Activated naive CD4-positive, alpha-beta T cell treated with anti-CD3 and anti-CD28 coated beads, Interleukin-2, amount 50 U/mL, for 72 hours (primary cell): ENCODE measurements at places on chromosomes 5 and 9. TPM values are rescaled to one million over a fixed set of nuclear protein-coding genes. Genes with fewer than 3 reads are reported as not detected.

The ACTBL2 gene
- not detected for total RNA-seq

The CER1 gene
- not detected for total RNA-seq

The PHF24 gene
- 0.09 TPM for total RNA-seq

The NUTM2F gene
- total RNA-seq: not detected

The NPR3 gene
- not detected for total RNA-seq

The SLC1A1 gene
- total RNA-seq: not detected

The PTGS1 gene
- total RNA-seq: 0.25 TPM

The TMEM252 gene
- total RNA-seq: not detected

The GLRA1 gene
- not detected for total RNA-seq

The OTULINL gene
- 16.5 TPM for total RNA-seq

The HAPLN1 gene
- not detected for total RNA-seq

GRCh38 chr5:172336676-172337285, 53.2 kb upstream of the UBTD2 start:
- DNase-seq: no peak

DNA sequence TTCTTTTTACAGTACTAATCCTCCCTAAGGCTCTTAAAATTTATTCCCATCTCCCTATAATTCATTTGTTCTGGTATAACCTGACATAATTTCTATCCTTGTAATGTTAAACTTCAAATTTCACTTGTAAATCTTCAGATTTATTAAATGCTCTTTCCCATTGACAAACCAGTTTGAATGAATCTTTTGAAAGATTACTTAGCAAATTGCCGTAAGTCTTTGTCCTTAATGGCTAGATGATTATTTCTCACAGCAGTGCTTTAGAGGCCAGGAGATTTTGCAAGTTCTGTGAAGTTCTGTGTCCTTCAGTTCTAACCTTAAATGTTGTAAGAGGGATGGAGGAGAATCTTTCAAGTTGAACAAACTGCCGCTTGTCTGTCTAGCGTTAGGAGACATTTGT, 4.2 kb downstream of the SLC44A1 start:
- DNase-seq: no peak

GRCh38 chr5:144422018-144422727, 251.5 kb downstream of the KCTD16 start:
- DNase-seq: no peak

DNA sequence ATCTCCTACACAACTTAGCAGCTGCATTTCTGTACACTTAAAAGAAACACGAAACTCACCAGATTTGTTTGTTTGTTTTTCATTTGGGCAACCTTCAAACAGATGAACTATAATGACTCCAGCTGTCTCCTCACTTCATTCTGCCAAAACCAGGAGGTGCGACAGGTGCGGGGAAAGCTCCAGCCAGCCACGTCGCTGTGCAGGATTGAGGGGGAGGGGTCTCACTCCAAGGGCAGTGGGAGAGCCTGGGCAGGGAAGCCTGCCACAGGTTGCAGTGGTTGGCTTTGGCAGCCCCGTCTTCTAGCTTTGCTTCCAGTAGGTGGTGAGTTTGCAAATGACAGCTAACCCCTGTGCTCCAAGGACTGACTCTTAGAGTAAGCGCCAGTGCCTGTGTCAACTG, 215.8 kb downstream of the CEMIP2 start:
- no peak for DNase-seq

DNA sequence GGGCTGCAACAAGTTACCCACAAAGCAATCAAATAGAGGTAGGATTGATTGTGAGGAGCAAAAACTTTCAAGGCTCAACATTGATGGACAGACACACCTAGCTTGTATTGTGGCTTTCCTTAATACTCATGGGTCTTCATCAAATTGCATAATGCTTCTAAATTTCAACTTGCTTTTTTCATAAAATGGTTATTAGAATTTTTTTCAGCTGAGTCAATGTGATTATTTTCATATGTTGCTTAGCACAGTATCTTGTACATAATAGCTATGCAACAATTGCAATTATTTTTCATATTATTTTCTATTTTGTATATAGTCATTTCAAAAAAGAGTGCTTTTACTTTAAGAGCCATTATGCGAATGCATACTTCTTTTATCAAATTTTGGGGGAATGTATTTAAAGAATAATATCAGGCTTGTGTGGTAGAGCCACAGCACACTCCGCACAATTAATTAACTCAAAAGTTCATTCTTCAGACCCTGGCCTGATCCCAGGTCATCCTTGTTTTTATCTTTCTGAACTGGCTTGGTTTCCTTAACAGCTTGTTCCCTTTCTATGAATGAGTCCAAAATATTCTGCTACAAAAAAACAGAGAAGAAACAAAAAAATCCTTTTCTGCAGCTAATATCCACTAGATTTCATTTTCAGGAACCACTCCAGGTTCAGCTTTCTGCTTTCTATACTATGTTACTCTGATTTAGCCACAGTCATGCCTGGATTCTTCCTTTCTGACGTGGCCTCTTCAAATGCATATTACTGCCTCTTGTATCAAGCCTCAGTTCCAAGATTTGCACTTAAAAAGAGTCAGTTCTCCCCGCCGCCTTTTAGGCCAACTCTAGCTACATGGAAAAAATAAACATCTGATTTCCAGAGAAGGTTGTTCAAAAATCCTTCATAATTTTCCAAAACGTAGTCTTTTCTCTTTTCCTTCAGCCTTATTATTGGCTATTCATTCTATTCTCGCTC, 45.3 kb upstream of the CDH9 start:
- DNase-seq: no peak

DNA sequence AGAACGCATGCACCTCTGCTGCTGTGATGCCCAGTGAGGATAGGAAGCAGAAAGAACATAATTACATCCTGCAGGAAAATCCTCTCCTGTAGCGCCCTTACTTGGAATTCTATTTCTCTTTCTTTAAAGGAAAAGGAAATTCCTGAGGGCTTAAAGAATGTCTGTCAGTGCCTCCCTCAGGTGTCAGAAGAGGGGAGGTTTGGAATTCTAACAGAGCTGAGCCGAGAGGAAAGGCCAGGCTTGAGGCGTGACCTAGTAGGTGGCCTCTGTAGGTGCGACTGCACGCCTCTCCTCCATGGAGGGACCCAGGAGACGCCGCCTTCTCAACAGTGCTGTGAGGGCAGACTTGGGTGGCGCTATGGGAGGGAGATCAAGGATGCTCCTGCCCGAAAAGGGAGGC, 55.9 kb upstream of the ERCC6L2 start:
- DNase-seq: no peak

- DNase-seq: no peak
These were observed 679 bp downstream of the B4GALT1 start for GRCh38 chr9:33166231-33167083.

- no peak for DNase-seq
These were observed 167.5 kb downstream of the PRR16 start for GRCh38 chr5:120631611-120632010.

DNA sequence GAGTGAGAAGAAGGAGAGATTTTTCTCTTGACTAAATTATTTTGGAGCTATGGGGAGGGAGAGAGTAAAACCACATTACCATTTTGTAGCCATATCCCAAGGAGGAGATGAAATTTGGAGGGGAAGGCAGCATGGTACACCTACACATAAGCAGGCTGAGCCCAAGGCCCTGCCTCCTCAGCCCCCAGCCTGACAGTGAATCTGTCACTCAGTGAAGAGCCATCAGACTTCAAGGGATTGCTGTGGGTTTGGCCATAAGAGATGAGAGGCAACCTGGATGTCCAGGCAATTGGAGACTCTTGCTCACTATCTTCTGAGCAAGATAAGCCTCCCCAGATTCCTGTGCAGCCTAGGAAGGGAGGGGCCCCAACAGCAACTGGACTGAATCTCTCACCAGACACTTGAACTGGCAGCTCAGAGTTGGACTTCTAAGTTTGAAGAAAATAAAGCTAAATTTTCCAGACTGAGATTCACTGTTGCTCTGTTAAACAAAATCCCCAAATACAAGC, 216.6 kb downstream of the SEMA6A start:
- no peak for DNase-seq

DNA sequence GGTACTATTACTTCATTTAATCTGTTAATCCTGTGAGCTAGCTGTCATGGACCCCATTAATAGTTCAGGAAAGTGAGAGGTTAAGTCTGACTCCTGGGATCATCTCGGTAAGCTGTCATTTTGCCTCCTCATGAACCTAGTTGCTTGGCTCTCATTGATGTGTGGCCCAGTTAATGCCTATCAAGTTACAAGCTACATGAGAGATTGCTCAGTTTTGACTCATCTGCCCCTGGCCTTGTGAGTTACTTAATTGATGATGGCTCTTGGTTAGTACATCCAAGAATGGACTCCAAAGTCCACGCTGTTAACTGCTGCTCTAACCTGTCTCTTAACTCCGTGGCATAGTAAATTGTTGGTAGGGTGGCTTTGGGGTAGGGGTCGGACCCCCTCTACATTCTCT, 23.9 kb downstream of the LARP1 start:
- DNase-seq: no peak

DNA sequence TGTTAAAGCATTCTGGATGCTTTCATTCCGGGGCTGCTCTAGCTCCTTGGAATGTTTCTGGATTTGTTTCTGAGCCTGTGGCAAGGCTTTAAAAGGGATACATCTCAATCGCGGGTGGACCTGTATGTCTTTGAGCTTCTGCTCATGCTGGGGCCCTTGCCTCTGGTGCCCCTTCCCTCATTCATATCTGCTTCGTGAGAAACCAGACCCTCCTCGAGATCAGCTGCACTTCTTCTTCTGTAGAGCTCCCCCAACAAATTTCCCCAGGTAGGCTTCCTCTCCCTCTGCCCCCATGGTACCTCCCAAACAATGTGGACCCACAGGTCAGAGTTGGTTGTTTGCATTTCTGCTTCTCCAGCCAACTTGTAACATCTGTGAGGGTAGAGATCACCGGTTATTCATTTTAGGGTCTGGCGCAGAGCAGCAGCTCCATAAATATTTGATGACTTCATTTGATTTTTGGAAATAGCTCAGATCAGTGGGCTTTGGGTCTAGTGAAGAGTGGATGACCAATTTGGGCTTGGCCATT, 6.6 kb downstream of the ZNF618 start:
- no peak for DNase-seq

DNA sequence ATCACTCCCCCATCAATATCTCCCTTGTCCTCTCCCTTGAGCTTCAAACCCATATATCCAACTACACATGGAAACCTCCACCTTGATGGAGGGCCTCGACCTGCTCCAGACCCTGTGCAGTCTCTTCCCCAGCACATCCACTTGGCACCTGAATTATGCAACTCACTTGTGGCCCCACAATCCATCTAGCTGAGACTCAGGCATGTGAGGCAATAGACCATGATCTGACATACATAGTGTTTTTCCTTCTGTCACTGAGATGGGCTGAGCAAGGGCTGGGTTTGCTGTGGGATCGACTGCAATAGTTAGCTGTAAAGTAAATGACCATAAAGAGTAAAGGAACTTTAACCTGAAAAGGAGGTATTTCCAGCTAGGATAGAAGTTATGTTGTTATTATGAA, 172.9 kb upstream of the RAD23B start:
- DNase-seq: no peak

DNA sequence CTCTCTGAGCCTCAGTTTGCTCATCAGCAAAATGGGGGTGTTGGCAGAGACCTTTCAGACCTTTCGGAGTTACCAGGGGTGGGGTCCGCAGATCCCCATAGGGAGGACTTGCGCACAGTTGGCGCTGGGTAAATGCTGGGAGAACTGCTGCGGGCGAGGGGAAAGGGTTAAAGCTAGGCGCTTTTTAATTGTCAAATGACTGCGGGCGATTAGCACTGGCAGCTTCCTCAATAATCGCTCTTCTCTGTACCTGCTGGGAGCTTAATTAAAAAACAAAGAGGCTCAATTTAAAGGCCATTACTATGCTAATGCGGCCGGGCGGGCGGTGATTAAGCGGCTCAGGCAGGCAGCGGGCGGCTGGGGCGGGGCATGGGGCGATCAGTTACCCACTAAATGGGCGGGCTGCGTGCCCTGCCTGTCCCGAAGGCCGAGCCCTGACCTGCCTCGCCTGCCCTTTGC, 63.0 kb downstream of the LMX1B start:
- no peak for DNase-seq

- DNase-seq: no peak
These were observed 2.1 kb downstream of the KIF12 start for GRCh38 chr9:114096866-114097612.

DNA sequence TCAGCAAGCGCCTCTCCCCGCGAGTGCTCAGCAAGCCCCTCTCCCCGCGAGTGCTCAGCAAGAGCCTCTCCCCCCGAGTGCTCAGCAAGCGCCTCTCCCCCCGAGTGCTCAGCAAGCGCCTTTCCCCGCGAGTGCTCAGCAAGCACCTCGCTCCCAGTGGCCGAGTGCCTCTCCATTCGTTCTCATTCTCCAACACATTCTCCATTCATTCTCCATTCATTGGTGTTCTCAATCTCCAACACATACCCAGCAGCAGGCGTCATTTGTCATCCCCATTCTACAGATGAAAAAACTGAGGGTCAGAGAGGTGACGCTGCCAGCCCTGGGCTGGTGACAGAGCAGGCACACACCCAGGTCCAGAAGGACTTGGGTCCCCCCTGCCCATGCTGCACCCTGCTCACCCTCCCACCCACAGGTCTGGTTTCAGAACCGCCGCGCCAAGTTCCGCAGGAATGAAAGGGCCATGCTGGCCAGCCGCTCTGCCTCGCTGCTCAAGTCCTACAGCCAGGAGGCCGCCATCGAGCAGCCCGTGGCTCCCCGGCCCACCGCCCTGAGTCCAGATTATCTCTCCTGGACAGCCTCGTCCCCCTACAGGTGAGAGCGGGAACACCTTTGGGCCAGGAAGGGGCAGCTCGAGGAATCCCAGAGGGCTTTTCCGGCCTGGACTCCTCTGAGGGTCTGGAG, 32.5 kb downstream of the PTGES start:
- no peak for DNase-seq

- peak; percentile 51 for DNase-seq
These were observed 12.7 kb downstream of the LPCAT1 start for GRCh38 chr5:1511048-1511447.

- DNase-seq: no peak
These were observed 186.8 kb downstream of the ZNF462 start for GRCh38 chr9:107049803-107050184.

DNA sequence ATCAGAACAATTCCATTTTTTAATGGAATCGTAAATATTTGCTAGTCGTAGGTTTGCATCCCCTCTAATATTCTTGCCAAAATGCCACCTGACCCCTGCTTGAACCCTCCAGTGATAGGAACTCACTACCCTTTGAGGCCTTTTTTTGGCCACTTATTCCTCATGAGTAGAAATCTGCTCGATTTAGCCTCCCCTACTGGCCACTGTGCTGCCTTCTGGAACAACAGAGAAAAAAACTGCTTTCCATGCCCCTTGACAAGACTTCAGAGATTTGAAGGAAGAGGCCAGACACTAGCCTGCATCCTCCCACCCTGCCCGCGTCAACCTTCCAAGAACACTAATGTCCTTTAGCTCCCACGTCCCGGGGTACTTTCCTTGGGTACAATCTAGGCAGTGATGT, 4.1 kb downstream of the CCDC69 start:
- DNase-seq: no peak

GRCh38 chr5:40390281-40391149, 289.2 kb upstream of the PTGER4 start:
- DNase-seq: no peak

- DNase-seq: no peak
These were observed 99.3 kb downstream of the FOCAD start for GRCh38 chr9:20783057-20784038.
